ENCODE measurements at places on chromosomes 2 and 18.
A peak's percentile ranks its signal among the peaks of the same experiment; 100 is the strongest.

DNA sequence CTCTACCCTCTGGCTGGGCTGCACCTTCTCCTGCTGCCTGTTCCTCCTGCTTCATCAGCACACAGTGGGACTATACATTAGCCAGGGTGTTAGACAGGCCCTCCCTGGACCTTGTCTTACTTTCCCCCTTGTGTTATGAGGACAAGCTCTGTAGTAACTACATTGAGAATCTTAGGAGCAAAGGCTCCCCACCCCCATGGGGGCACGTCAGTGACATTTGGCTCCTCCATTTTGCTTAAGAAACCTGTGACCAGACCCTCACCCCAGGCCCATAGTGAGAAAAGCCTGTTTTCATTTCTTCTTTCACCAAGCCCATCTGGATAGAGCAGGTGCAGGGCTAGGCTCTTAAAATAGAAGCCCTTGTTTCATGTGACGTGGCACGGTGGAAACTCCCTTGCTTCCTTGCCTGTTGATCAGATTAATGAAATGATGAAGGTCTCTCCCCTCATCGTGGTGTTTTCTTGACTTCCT is 146.7 kb downstream of the RPIA start:
- H3K4me3 ChIP-seq = no peak overlapping the region
- DNase-seq = no peak
- H3K27me3 ChIP-seq = no peaks in the 10 kb centered on the region
- no peaks in the 10 kb centered on the region for H3K36me3 ChIP-seq
- H3K4me1 ChIP-seq = no peaks in the 10 kb centered on the region

GRCh38 chr2:11556101-11556806 is 22.4 kb downstream of the GREB1 start:
- no peaks in the 10 kb centered on the region for H3K4me1 ChIP-seq
- no peaks in the 10 kb centered on the region for H3K27me3 ChIP-seq
- H3K36me3 ChIP-seq = no peaks in the 10 kb centered on the region
- no peak overlapping the region for H3K27ac ChIP-seq
- H3K4me3 ChIP-seq = no peak overlapping the region

GRCh38 chr2:227177592-227178336 is 13.3 kb downstream of the COL4A3 start:
- no peak overlapping the region for H3K27ac ChIP-seq
- H3K36me3 ChIP-seq = no peaks in the 10 kb centered on the region
- no peak overlapping the region for H3K4me3 ChIP-seq
- H3K4me1 ChIP-seq = no peaks in the 10 kb centered on the region

GRCh38 chr2:41647468-41648050 is 400.3 kb upstream of the PKDCC start:
- H3K4me3 ChIP-seq = no peak overlapping the region
- H3K27me3 ChIP-seq = no peaks in the 10 kb centered on the region
- H3K4me1 ChIP-seq = no peaks in the 10 kb centered on the region
- no peak for DNase-seq

DNA sequence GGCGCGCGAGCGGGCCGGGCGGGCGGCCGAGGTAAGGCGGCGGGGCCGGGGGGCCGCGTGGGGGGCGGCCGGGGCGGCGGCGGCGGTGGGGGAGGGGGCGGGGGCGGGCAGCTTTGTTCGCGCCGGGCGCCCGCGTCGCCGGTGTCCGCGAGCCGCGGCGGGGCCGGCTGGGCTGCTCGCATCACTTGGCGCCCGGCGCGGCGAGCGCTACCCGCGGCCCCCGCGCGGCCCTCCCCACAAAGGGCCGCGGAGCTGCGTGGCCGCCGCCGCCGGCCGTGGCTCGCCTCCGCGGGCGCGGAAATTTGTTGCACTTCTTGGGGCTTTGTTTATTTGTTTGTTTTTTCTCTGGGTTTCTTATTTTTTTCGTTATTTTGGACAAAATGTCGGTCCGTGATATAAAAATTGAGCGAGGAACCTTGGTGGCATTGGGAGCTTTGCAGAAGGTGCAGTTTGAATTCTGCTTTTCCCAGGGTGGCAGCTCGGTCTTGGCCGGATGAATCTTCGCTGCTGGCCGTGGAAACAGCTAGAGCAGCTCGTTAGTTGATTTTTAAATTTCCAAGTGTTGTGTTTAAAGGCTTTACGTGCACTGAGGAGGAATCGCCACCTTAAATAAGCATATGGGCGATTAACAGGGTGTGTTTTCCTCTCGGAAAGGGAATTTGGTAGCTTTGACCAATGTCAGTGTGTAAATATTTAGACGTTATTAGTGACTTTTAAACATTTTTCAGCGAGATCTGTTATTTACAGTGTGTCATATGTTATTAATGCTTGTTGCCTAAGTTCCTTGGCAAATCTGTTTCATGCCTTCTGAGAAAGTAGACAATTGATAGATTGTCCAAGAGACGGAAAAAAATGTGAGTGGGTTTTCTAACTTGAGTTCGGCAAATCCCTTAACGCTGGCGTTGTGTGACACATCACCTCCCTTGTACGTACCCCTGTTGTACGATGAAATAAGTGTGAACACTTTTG is 822 bp downstream of the UBE2E3 start:
- DNase-seq = peak; percentile 37
- H3K27me3 ChIP-seq = no peaks in the 10 kb centered on the region
- H3K4me3 ChIP-seq = peak overlapping the region; percentile 67
- H3K36me3 ChIP-seq = no peaks in the 10 kb centered on the region

DNA sequence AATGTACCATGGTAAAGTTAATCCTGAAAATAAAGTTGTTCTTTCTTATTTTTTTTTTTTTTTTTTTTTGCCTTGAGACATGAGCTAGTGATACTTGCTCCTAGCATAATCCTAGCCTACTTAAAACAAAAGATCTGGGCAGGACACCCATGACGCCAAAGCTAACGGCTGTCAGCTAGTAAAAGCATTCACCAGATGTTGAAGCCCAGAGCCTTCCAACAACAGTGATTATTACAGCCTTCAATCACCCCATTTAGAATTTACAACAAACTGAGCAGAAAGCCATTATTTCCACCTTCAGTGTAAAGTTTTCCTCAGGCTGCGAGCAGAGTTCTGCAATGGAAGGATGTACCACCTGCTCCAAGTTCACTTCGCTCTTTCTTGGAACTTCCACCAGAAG is 259.5 kb downstream of the SP3 start:
- no peaks in the 10 kb centered on the region for H3K36me3 ChIP-seq
- H3K27ac ChIP-seq = no peak overlapping the region
- no peaks in the 10 kb centered on the region for H3K4me1 ChIP-seq
- no peaks in the 10 kb centered on the region for H3K27me3 ChIP-seq

DNA sequence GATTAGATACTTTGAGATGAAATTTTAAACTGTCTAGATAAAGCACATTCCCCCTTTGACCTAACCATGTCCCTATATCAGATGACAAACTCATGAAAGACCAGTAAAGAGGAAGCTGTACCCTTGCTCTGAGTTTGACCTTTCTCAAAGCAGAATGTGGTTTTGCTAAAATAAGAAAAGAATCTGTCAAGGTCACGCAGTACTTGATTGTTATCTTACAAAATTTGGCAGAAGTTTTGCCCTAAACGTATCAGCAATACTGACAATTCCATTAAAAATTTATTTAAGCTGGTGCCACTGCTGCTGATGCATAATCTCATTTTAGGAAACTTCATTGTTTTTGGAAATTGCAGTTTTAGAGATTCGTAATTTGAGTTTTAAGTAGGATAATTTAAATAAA is 31.2 kb upstream of the GALM start:
- no peak overlapping the region for H3K27ac ChIP-seq
- no peaks in the 10 kb centered on the region for H3K36me3 ChIP-seq
- no peaks in the 10 kb centered on the region for H3K4me1 ChIP-seq

DNA sequence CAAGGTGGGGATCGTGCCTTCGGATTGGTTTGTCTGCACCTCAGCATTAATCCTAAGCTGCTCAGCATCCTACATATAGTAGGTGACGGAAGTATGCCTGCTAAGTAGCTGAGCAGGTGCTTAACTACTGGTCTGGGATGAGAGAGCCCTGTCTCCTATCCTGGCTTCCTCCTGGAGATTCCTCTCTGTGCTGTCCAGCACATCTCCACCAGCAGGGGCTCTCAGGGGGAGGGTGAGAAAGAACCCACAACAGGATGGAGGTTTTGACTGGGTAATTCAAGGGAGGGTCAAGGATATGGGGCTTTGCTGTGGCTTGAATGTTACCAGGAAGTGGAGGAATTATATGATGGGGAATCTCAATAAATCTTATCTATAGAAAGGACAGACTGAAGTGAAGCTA is 45.4 kb upstream of the KIF5C start:
- no peak for DNase-seq
- no peak overlapping the region for H3K27ac ChIP-seq
- no peaks in the 10 kb centered on the region for H3K4me1 ChIP-seq
- no peaks in the 10 kb centered on the region for H3K27me3 ChIP-seq
- no peaks in the 10 kb centered on the region for H3K36me3 ChIP-seq
- no peak overlapping the region for H3K4me3 ChIP-seq
